T-helper 17 cell (primary cell): ENCODE measurements at places on chromosomes 5 and 9. TPM values are rescaled to one million over a fixed set of nuclear protein-coding genes. Genes with fewer than 3 reads are reported as not detected.

Gene SPAG8
- 0.97 TPM for total RNA-seq

DNA sequence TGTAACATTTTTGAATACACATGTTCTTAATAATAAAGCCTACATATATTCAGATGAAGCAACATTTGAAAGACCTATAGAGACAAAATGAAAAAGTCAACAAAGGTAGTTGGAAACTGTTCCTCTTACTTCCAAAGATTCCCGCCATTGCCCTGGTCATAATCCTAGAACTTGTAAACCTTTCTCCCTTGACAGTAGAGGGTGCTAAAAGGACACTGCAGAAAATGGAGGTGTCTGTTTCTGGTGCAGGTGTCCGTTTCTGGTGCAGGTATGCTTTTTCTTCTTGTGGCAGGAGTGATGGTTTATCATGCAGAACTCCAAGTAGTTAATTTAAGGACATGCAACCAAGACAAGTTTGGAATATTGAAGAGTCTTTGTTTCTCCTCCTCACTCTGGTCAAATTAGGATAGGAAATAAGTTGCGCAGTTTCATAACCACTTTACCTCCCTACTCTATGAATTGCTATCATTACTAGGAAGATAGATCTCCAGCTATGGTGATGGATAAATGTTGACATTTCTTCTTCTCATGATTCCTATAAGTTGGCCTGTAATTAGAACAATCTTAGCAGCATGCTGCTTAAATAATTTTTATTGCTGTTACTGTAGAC is 56.0 kb upstream of the FAM174A start:
- no peak for DNase-seq

Gene NIPAL4
- 1.5 TPM for total RNA-seq

- no peak for DNase-seq
These were observed 8.0 kb downstream of the WHRN start for GRCh38 chr9:114497236-114497635.

Gene ARL10
- total RNA-seq: 7.3 TPM

DNA sequence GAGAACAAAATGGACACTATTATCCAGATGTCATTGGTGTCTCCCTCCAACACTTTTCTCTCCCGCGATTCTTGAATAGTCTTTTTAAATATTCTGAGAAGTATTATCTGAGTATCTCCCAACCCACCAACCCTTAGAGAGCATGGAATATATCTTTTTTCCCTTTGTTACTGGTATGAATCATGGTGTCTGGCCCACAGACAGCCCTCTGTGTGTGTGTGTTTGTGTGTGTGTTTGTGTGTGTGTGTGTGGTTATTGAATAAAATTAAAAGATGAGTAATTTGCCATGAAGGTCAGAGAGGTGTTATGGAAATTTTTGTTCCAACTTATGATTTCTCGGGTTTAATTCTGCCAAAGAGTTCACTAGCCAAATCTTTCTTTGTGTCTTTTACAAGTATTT is 47.7 kb downstream of the CAMK4 start:
- DNase-seq: no peak

DNA sequence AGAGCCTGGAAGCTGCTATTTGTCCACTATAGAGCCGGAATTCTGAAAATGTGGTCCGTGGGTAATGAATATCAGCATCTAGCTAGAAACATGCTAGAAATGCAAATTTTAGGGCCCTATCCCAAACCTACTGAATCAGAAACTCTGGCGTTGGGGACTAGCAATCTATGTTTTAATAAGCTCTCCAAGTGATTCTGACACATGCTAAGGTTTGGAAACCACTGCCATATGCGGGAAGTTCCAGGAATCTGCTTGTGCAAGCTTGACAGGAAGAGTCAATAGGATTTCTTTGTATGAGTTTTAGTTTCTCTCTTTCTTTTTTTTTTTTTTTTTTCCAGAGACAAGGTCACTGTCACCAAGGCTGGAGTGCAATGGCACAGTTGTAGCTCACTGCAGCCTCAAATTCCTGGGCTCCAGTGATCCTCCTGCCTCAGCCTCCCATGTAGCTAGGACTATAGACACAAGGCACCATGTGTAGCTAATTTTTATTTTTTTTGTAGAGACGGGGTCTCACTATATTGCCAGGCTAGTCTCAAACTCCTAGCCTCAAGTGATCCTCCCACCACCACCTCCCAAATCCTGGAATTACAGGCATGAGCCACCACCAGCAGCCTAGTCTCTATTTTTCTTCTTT is 26.4 kb upstream of the CARNMT1 start:
- DNase-seq: no peak

GRCh38 chr9:83792746-83793145 is 24.8 kb downstream of the GKAP1 start:
- DNase-seq: no peak

Gene LIX1
- total RNA-seq: not detected

Gene NDUFS6
- 15.2 TPM for total RNA-seq

DNA sequence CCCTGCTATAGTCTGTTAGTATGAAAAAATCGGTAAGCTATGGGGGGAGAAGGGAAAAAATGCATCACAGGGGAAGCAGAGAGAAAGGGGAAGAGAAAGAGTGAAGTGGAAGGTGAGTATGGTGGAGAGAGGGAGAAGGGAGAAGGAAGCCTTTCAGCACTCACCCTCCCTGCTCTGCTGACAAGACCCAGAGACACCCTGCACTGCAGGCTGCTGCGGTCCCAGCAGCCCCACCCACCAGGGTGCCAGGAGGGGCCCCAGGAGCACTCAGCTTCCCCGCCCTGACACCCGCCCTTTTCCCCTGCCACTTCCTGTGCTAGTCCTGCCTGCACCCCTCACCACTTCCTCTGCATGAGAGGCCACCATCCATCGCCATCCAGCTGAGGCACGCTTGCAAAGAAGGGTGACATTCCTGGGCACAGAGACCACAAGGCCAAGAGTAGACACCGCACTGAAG is 12.7 kb downstream of the STK10 start:
- DNase-seq: peak; percentile 86
